ENCODE measurements at places on chromosomes 4 and X. TPM values are rescaled to one million over a fixed set of nuclear protein-coding genes. Genes with fewer than 3 reads are reported as not detected.
A peak's percentile ranks its signal among the peaks of the same experiment; 100 is the strongest.

MAGEB2 gene
- total RNA-seq: not detected

CABS1 gene
- not detected for total RNA-seq

ADAM29 gene
- not detected for total RNA-seq

SMIM31 gene
- total RNA-seq: not detected

VEGFC gene
- not detected for total RNA-seq

GABRQ gene
- not detected for total RNA-seq

- no peak for DNase-seq
These were observed 288.7 kb downstream of the PRDM5 start for GRCh38 chr4:120633810-120634209.

- no peak for DNase-seq
These were observed 281.7 kb downstream of the UNC5C start for GRCh38 chr4:95267081-95267480.

- no peak for DNase-seq
These were observed 1666.4 kb upstream of the IGFBP7 start for GRCh38 chr4:58776627-58777026.

DNA sequence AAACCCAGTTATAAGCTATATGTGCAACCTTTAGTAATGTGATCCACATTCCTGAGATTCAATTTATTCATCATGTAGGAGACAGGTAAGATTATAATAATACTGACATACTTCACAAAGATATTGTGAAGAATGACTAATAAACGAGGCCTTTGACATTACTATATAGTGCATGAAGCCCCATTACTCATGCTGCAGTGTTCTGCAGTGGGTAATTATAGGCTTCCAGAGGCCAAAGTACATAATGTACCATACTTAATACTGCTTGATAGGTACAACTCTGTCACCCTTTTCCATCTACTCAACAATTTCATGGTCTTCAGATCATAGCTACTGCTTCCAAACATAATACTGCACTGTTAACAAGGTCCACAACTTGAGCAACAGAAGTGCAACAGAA lies 68.9 kb downstream of the COL25A1 start:
- DNase-seq: no peak

GRCh38 chr4:68175562-68176155 lies 46.0 kb upstream of the TMPRSS11F start:
- peak; percentile 44 for DNase-seq

DNA sequence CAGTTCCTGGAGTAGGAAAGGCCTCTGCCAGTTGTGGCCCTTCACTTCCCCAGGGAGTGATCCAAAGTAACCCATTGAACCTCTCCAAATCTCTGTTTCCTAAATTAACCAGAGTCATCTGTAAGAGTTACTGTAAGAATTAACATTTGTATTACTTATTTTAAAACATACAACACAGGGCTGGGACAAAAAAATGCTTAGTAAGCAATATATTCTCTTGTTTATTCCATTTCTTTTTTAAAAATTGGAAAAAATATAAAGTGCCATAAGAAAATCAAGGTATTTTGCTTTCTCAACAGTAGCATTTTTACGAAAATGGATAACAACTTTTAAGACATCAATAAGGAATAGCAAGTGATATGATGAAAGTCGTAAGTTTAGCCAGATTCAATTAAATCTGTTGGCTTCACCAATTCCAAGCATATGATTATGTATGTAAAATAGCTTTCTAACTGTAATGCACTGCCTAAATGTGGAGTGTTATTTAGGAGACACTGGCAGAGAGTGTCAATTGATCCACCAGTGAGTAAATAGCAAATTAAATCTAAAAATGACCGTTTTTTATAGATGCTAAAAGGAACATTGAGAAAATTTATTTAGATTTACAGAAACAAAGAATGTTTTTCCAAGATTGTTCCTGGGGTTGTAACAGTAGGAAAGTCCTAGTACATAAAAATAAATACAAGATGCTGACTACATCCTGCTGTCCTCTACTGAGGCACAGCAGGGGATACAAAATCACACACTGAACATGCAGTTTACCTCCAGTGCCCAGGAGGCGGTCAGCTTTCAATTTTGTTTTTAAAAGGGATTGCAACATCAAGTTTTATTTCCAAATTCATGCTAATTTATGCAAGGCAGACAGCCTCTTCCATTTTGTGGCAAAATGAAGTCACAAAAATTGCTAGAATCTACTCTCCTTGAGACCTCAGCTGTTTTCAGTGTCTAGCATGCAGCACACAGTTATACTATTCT lies 53.7 kb downstream of the GPM6A start:
- DNase-seq: no peak

DNA sequence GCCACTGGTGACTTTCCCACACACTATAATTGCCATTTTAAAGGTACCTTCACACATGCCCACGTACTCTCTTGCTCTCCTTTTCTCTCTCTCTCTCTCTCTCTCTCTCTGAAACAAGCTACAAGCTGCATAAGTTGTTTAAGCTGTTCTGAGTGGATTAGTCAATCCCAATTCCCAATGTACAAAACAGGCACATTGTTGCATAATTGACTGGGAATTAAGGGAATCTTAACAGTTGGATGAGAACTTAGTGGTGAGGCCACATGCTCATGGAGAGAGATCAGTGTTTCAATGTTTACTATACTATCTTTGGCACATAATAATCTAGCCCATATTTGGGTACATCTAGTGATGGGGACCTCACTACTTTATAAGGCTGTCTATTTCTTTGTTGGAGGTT lies 123.3 kb downstream of the ARHGEF9 start:
- DNase-seq: no peak

GRCh38 chr4:118254368-118254767 lies 98.4 kb downstream of the PRSS12 start:
- DNase-seq: no peak

GRCh38 chr4:10691651-10692050 lies 7.1 kb upstream of the CLNK start:
- no peak for DNase-seq

DNA sequence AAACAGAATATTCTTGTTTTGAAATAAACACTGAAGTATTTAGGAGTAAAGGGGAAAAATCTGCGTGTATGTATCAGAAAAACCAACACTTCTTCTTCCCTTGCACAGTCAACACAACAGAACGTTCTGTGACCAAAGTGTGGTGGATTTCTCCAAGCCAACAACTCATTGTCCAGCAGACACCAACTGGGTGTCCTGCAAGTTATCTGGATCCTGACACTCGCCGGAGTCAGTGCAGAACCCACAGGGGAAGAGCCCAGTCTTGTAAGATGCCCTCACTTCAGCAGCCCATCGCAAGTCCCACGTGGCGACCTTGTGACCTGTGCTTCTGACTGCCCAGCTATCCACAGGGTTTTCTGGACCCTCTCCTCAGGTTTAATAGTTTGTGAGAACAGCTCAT lies 630.7 kb upstream of the ZFP42 start:
- DNase-seq: no peak

GRCh38 chr4:34814266-34814665 lies 1430.0 kb downstream of the ARAP2 start:
- DNase-seq: no peak

DNA sequence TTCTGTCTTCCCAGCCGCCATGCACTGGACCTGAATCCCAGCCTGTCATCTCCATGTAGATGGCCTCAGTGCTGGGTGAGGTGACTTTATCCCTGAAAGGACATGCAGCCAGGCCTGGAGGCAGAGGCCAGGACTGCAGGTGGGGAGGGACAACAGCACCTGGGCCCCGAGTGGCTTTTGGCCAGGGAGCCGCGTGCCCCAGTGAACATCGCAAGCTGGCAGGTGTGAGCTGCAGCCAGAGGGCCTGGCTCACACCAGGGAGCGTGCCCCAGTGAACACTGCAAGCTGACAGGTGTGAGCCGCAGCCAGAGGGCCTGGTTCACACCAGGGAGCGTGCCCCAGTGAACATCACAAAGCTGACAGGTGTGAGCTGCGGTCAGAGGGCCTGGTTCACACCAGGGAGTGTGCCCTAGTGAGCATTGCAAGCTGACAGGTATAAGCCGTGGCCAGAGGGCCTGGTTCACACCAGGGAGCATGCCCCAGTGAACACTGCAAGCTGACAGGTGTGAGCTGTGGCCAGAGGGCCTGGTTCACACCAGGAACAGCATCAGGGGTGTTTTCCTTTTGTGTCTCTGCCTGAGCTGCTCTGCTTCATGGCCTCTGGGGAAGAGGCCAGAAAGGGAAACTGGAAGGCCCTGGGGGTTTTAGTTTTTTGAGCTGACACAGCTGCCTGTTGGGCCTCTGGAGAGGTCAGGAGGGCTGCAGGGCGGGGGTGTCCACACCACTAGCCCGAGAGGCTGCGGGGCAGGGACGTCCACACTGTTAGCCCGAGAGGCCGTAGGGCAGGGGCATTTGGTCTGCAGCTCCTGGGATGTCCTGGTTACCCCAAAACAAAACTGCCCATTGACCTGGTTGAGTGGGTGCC lies 22.7 kb upstream of the PSAPL1 start:
- DNase-seq: no peak

DNA sequence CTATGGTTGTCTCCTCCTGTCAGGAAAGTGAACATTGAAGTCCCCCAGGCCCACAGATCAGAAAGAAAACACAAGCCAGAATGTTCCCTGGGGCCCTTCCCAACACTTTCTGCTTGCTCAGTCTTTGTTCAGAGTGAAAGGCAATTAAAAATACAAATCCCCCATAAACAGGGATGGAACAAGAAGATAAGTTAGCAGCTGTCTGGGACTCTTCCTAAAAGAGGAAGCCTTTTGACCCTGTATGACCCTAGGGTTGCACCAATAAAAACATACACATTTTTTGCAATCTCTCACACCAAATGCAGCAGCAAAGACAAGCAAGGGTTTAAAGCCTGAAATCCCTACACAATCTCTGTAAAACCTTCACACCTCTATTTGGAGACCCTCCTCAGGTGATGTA lies 22.6 kb downstream of the IRF2 start:
- no peak for DNase-seq

GRCh38 chrX:34656842-34657725 lies at the start of gene TMEM47:
Gene TMEM47, minus strand, starts transcription at chrX:34657285. Its CDS starts 256 bp downstream, at chrX:34657029.
- no peak for DNase-seq

DNA sequence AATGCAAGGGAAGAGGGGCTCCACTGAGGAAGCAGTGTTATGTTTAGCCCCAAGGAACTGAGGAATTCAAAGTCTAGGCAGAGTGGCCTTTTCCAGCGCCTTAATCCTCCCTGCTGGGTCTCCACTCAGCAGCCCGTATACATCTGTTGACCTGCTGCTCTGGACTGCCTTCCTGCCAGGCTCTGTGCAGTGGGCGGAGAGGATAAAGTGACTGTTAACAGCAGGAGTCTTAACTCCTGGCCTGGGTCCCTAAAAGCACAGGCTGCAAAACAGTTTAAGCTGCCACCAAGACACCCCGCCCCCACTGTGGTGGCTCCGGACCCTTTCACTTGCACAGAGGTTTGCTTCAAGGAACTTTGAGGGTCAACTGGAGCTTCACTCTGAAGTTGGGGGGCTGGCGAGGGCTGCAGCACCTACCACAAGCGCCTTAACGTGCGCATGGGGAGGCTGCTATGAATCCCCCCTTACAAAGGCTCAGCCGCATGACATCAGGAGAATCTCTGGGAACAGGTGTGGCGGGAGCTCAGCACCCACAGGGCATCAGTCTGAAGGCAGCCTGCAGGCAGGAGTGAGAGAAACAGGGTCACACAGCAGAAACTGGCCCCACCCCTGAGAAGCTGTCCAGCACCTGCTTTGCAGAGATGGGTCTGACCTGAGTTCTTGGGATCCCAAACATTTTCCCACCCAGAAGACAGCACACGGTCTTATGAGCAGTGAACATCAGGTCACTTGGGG lies 358.2 kb upstream of the GATB start:
- DNase-seq: no peak

- DNase-seq: no peak
These were observed 23.9 kb downstream of the ADGRA3 start for GRCh38 chr4:22491939-22492338.

DNA sequence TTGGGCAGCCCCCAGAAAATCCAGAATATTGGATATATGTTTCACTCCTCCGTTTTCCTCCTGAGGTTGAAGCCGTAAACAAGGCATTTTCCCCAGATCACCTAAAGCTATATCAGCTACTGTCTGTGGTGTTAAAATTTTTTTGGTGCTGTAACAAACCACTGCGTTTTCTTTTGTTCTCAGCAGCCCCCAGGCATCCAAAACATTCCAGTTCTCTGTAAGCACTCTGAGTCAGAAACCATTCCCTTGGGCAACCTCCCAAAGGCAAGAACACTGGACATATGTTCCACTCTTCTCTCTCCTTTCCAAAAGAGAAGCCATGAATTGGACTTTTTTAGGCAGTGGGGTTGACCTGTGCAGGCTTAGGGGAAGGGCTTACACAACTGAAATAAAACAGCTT lies 310.9 kb downstream of the MID1IP1 start:
- no peak for DNase-seq

- DNase-seq: no peak
These were observed 15.5 kb upstream of the NHS start for GRCh38 chrX:17359500-17359899.

DNA sequence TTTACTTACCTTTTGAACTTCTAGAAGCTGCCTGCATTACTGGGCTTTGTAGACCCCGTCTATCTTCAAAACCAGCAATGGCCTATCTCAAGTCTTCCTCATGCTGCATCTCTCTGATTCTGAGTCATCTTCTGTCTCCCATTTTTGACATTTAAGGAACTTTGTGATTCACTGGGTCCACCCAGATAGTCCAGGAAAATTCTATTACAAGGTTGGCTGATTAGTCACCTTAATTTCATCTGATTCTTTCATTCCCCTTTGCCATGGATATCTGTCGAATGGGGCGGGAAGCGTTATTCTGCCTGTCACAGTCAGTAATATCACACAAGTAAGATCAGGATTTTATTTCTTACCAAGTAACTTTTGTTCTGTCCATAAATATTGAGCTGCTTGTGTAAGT lies 618.0 kb downstream of the CCSER1 start:
- DNase-seq: no peak

DNA sequence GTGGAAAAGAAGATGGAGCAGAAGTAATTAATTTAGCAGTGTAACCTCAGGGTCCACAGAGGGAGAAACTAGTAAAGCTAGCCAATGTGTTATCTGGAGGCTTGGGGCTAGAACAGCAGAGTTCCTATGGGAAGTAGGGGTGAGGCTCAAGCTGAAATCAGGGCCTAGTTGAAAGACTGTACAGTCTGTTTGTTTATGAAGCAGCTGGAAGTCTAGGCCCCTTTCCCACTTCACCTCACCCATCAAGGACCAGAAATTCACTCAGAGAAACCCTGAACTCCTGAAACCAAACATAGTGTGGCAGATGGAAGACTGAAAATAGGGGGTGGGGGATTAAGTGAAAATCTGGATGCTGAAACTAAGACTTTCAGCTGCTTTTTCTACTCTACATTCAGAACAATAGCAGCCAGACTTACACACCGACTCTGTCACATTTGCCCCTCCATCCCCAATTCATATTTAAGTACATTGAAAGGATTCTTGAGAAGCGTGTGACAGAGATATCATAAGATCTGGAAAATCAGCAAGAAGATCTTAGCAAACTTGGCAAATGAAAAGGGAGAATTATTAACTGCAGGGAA lies 32.6 kb upstream of the FAM241A start:
- peak; percentile 14 for DNase-seq

DNA sequence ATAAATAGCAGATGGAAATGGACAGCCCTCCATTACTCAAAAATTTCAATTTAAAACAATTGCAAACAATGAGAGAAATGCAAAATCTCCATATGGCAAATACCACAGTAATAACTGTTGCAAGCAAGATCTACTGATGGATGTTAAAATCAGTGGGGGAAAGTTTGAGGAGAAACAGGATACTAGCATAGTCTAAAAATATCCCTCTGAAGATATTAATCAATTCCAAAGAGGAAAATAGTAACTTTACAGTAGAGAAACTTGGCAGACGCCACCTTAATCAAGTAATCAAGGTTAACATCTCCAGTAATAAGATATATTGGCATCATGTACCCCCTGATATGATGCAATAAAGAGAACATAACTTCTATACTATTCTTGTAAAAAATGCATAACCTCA lies 344.8 kb downstream of the ZNF674 start:
- no peak for DNase-seq

GRCh38 chr4:2855584-2855983 lies 11.9 kb downstream of the ADD1 start:
- DNase-seq: peak; percentile 63
